ENCODE measurements at places on chromosomes 2 and 18.

DNA sequence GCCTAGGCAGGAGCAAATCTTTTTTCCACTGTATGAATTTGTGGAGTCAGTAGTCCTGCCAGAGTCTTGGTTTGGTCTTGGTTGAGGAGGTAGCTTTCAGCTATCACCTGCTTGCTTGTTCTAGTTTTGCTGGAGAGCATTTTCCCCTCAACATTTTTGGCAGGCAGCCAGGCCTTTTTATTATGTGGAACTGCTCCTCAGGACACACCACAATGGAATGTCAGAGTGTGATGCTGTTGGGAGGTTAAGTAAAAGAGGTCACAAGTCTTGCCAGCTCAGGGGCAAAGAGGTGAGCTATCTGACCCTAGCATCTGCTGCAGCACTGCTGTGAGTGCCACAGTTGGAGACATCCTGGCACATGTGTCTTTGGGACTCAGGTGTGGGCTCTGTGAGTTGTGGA lies 258.0 kb downstream of the CNTNAP5 start:
- DNase-seq = peak; percentile 23

- no peak for DNase-seq
These were observed 53.4 kb downstream of the ADI1 start for GRCh38 chr2:3465844-3466481.

DNA sequence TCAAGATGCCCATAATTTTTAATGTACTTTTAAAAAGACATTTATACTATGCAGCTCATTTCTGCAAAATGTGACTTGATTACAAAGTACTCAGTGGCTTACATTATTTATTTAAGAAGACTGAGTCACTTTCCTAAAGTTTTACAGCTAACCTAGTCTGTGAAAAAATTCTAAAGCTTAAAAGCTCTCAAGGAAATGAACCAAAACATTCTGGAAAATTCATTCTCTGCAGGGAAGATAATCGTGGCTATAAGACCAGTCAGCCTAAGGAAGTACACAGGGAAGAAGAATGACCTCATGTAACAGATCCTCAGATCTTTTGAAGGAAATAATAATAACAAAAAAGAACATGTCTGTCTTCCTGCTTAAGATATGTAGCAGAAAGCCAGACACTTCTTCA lies 232.1 kb upstream of the STK17B start:
- no peak for DNase-seq

DNA sequence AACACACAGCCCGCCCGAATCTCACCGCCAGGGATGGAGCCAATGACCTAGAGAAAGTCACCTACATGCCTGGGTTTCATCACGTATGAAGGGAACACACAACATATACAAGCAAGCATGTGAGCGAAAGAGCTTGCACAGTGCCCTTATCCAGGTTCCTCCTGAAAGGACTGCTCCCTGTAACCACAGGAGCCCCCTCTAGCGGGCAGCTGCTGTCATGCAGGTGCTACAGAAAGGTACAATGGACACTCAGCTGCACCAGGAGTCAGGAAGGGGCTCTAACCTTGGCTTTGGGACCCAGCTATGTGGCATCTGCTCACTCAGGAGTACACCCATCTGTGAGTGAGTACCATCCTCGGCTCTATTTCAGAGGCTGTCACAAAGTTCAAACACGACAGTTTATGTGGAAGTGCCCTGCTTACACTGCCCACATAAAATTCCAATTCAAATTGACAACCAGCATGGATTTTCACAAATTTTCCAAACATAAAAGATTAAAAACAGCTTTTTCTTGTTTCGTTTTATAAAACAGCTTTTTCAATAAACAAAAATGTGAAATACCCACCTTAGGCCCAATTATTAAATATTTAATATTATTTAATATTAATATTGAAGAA lies 3.5 kb downstream of the NDUFA10 start:
- DNase-seq = peak; percentile 65

DNA sequence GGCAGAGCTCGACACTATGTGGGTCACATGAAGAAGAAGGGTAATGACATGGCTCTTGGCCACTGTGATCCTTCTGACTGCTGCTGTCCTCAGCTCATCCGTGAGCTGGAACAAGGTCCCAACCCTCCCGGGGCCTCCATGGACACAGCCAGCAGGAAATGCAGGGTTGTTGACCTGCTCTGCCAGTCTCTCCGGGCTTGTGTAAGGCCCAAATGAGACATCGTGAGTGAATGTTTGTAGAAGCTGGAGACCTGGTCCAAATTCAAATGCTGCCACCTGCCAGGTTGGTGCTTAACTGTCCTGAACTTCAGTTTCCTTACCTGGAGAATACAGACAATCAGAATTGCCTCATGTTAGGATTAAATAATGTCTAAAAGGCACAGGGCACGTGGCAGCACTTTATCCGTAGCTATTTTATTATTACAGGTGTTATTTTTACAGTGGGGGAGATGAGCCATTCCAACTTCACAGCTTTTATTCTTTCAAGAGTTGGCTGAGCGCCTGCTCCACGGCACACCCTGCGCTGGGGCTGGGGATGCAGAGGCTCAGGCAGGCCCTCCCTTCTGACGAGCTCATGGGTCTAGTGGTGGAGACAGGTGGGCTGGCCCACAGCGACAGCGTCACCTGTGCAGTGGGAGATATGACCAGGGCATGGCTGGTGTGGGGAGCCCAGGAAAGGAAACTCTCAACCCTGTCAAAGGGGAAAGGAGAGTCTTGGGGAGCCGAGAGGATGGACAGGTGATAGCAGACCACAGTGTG lies 15.1 kb downstream of the ARHGEF4 start:
- DNase-seq = peak; percentile 23

DNA sequence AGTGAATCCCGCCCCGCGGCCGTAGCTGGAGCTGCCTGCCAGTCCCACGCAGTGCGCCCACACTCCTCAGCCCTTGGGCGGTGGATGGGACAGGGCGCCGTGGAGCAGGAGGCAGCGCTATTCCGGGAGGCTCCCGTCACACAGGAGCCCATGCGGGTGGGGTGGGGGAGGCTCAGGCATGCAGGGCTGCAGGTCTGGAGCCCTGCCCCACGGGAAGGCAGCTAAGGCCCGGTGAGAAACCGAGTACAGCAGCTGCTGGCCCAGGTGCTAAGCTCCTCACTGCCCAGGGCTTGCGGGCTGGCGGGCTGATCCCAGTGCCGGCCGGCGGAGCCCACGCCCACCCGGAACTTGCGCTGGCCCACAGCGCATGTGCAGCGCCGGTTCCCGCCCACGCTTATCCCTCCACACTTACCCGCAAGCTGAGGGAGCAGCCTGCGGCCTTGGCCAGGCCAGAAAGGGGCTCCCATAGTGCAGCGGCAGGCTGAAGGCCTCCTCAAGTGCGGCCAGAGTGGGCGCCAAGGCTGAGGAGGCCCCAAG lies 1152.8 kb upstream of the CELF4 start:
- no peak for DNase-seq

DNA sequence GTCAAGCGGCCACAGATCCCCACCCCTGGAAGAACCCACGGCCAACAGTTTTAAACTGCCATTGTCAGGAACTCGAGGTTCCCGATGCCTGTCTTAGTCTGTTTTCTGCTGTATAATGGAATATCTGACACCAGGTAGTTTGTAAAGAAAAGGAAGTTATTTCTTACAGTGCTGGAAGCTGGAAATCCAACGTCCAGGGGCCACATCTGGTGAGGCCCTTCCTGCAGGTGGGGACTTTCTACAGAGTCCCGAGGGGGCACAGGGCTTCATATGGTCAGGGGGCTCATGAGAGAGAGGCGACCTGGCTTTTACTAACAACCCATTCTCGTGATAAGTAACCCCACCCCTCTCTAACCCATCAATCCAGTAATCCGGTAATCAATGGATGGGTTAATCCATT lies 501.6 kb upstream of the MYT1L start:
- no peak for DNase-seq

- DNase-seq = peak; percentile 45
These were observed at the start of gene EMILIN1 for GRCh38 chr2:27078267-27079194. EMILIN1 (plus strand) TSS chr2:27078615; CDS start chr2:27079066, 451 bp downstream.

DNA sequence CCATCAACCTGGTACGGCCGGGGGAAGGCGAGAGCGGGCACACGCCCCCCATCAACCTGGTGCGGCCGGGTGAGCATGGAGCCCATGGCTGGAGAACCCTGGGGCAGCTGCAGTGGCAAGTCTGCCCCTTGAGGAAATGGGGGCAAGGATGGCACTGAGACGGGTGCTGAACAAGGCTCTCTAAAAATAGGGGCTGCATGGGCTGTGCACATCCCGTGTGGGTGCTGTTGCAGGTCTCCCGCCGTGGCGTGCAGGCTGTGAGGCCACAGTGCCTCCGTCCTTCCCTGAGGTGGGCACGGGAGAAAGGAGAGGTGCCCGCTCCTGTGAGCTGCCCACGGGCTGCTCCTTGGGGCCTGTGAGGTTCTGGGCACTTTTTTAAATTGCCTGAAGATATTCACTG lies 99.2 kb downstream of the NFATC1 start:
- DNase-seq = peak; percentile 0

DNA sequence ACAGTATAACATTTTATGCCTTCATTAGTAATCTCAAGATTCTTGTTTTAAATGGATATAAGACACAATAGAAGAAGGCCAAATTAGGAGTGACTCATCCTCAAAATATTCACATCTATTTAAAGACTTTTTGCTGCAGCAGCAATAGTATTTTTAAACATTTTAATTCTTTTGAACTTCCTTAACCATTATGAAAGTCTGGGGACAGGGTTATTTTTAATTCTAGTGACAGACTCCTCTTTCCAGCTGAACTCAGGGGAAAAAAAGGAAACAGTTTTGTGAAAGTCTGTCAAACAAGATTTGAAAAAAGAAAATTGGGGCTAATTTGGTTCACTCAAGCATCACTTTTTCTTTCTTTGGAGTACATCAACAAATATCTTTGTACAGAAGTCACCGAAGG lies 541.8 kb downstream of the NUP35 start:
- no peak for DNase-seq

DNA sequence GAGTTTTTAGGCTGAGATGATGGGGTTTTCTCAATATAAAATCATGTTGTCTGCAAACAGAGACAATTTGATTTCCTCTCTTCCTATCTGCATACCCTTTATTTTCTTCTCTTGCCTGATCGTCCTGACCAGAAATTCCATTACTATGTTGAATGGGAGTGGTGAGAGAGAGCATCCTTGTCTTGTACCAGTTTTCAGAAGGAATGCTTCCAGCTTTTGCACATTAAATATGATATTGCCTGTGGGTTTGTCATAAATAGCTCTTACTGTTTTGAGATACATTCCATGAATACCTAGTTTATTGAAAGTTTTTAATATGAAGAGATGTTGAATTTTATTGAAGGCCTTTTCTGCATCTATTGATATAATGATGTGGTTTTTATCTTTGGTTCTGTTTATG lies 181.8 kb downstream of the GBX2 start:
- DNase-seq = no peak

- DNase-seq = no peak
These were observed 263.8 kb downstream of the LOXHD1 start for GRCh38 chr18:46393230-46393629.

GRCh38 chr2:241489733-241490680 lies 18.4 kb downstream of the STK25 start:
- no peak for DNase-seq

DNA sequence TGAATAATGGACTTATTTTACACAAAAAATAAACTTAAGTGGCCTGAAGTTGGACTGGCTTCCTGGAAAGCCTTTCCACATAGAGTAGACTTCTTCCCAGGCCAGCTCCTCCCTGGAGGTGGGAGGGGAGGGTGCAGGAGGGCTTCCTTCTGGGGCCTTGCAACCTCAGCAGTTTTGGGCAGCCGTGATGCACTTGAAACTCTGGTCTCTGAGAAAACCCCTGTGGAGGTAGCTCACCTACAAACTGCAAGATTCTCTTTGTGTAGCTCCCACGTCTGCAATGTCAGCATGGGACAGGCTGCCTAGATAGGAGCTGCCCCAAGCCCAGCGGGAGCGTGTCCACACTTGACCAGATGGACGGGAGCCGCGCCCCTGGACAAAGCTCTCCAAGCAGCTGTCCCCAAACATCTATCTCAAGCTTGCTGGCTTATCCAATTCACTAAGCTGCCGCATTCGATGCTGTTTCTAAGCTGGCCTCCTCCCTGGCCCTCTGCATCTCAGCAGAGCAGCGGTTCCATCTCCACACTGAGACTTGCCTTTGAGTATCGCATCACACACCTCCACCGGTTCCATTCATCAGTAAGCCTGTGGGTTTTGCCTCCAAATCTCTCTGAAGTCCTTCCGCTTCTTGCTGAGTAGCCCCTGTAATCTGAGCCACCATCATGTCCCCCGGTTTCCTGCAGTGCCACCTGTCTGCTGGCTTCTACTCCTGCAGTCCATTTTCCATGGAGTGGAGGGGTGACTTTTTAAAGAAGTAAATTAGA lies 1.6 kb upstream of the LPIN1 start:
- DNase-seq = peak; percentile 45

DNA sequence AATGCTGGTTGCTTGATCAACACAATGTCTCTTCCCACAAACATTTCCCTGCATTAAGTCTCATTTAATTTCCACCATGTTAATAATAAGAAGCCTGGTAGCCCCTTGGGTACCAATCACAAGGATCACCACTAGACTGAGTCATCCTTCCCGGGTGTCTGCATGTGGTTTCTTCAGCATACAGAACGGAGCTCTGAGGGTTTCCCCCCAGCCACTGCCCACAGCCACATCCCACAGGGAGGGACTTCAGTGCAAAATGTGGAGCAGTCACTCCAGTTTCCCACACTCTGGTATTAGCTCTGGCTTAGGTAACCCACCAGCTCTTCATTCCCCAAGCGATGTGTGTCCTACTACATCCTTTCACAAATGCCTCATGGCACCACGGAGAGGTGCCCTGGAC lies 42.7 kb upstream of the POLE4 start:
- DNase-seq = no peak

- DNase-seq = no peak
These were observed 27.1 kb downstream of the STARD7 start for GRCh38 chr2:96181529-96181928.

DNA sequence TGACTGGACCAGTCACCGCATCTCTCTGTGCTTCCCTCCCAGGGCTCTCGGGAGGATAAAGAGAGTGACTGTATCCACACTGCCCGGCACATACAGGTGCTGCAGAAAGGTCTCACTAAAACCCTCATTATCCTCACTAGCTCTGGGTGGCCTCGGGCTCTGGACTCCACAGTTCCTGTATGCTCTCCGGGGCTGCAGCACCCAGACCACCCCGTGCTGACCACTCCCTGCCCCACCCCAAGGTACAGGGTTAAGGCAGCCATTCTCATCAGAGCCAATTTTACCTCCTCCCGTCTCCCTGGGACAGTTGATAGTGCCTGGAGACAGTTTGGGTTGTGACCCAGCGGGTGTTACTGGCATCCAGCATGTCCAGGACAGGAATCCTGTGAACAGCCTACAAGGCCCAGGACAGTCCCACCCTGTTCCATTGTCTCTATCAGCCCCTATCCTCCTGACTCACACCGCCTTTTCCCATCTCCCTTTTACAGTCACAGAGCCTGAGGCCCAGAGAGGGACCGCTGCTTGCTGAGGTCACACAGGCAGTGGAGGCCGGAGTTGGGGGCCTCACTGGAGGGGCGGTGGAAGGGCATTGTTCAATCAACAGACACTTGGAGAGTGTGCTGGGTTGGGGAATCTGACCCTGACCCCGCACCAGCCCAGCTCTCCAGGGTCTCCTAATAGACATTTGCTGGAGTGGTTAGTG lies 1.7 kb downstream of the ZAP70 start:
- no peak for DNase-seq

Measured in thyroid gland (tissue), 4 donors.